ENCODE measurements at places on chromosomes 2 and 18.

GRCh38 chr2:77937366-77937765 lies 415.2 kb upstream of the LRRTM4 start:
- ATAC-seq = no peak

DNA sequence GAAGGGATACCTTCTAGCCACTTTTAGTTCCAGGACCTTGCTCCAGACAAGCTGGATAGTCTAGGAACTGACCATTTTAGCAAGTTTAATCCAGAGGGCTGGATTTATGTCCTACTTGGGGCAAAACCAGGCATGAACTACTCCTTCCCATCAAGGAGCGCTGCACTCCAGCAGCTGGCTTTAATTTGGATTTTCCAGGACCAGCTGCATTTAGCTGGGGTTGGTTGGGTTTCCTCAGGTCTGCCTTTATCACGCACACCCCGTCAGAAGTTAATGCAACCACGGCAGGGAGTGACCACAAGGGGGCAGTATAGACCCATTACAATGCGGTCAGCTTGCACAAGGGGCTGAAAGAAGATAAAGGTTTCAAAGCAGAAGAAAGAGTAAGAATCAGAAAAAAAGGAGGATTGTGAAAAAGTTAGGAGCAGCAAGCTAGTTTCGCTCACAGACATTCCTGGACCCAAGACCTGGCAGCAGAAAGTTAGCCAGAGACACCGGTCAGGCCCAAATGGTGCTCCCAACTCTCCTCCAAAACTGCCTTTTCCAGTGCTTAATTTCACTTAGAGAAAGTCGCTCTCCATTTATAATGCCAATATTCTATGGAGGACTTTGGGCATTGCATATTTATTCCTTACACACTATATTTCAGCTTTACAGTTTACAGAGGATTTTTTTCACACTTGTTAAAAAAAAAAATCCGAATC lies 40.1 kb downstream of the SLC4A1AP start:
- peak; percentile 78 for ATAC-seq

- no peak for ATAC-seq
Measured at GRCh38 chr2:167579826-167580225, 667.6 kb downstream of the STK39 start.

GRCh38 chr2:44952806-44953498 lies 11.4 kb downstream of the SIX3 start:
- no peak for ATAC-seq

DNA sequence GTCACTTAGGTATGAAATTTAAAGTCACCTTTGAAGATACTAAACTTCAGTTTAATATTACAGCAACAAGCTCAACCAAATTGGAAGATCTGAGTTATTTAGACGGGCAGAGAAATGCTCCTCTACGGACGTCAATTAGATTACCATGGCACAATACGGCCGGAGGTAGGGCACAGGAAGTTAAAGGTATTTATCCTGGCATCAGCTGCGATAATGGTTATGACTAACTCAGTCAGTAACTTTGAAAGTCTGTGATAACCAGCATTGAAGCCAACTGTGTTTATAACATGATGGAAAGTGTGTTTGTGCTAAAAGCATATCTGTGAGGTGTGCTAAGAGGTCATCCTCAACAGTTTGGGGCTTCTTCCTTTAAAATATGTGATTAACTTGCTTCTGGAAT lies 117.3 kb downstream of the WDSUB1 start:
- no peak for ATAC-seq
